Esophagus muscularis mucosa (tissue), 4 donors: ENCODE measurements at places on chromosomes 1 and 21. TPM values are rescaled to one million over a fixed set of nuclear protein-coding genes. Genes with fewer than 3 reads are reported as not detected.

- peak; percentile 98 for DNase-seq
Observed at GRCh38 chr1:182143825-182144645, 82.5 kb upstream of the ZNF648 start.

- DNase-seq = no peak
Observed at GRCh38 chr1:217721692-217722091, 90.5 kb downstream of the SPATA17 start.

DNA sequence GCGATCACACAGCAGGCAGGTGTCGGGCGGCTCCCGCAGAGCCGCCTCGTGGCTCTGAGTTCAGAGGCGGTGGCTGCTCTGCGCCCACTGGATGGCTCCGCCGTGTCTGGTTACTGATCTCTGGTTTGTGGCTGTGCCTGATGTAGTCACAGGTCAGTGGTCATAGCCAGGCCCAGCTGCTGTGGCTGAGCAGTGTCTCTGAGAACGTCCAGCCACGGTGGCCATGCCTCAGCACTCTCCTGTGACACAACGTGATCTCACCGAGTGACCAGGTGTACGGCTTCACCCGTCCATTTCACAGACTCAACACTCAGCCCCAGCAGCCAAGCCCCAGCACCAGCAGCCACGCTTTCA lies 61.2 kb downstream of the KCNN3 start:
- DNase-seq = no peak

DNA sequence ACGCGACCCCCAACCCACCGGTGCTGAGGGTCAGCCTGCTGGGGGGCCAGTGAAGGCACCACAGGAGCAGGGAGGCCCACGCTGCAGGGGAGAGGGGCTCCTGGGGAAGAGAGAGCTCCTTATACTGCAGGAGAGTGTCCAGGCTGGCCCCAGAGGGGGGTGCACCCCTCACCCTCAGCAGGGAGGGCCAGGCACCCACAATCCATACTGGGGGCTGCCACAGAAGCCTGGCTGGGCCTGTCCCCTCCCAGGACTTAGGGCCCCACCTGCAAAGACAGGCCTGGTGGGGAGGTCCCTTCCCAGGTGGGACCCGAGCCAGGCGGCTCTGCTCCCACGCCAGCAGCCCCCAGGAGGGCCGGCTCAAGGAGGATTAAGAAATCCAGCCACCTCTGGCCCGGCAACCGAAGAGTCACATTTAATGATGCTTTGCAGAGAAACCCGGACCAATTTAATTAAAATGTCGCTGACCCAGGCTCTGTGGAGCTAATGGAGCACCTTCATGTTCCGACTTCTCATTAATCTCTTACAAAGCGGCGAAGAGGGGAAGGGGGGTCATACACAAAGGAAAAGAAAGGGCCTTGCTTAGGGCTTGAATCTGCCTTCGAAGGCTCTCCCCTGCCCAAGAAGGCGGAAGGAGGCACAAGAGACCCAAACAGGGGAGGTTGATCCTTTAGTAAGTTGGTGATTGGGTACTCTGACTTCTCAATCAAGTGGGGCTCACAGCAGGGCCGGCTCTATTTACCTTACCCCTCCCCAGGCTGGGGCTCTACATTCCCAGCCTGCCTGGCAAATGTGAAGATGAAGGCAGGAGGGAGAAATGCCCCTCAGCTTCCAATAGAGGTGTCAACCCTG lies 25.0 kb downstream of the WNT9A start:
- no peak for DNase-seq

DNA sequence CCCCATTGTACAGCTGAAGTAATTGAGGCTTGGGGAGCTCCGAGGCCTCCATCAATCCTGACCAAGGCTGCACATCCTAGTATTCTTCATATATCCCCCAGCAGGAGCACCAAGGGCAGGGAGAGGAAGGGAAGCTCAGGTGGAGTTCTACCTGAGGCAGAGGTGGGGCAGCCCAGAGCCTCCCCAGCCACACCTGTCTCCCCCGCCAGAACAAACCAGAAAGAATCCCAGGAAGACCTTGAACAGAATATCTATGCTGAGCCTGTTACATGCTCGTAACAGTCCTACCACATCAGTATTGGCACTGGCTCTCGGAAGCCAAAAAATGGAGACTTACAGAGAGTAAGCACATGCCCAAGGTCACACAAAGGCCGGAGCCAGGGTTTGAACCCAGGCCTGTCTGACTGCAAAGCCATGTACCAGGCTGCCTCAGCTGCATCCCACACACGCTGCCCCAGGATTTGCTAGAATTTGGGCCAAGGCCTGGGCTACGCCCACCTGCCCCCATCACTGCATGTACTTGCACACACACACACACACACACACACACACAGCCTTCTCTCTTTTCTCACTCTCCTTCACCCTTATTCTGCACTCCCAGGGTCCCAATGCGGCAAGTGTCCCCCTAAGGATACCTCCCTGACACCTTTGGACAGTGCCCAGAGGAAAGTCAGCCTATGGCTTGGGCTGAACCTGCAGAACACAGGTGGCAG lies 4.5 kb downstream of the E2F2 start:
- DNase-seq = no peak

The ACKR1 gene
- 171 TPM for total RNA-seq

The SEMA4A gene
- 1.9 TPM for total RNA-seq

The ZBTB8A gene
- 6.8 TPM for total RNA-seq

DNA sequence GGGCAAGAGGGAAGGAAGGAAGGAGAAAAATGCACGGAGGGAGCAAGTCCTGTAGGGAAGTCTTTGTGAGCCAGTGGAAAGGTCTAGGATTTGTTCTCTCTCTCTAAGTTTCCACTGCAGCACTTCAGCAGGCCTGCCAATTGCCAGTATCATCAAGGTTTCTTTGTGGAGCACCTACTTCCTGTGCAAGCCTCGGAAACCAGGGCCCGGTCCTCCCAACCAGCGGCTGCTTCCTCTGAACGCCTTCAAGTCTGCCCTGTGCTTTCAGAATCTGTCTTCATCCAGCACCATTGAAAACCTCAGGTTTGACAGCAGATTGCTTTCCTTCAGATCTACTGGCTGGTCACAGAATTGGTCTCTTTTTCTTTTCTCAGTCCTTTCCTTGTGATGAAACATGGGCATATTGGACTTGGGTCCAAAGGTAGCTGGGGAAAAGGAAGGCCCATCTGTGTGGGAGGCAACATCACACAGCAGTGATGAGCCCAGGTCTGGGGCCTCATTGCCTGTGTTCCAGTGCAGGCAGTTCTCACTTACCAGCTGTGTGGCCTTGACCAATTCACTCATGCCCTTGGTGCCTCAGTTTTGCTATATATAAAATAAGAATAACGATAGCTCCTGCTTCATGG lies 144.5 kb downstream of the SEC16B start:
- DNase-seq = no peak
